ENCODE measurements at places on chromosomes 4 and X. TPM values are rescaled to one million over a fixed set of nuclear protein-coding genes. Genes with fewer than 3 reads are reported as not detected.

Gene GUCY1B1
- total RNA-seq, result 0.25 TPM

Gene TECRL
- total RNA-seq, result not detected

Gene PNMA6F
- total RNA-seq, result not detected

Gene TEX13D
- not detected for total RNA-seq

Gene CT45A2
- total RNA-seq, result not detected

Gene NUDT6
- 6.6 TPM for total RNA-seq

All from A549 treated with dexamethasone at 1 μM for 4 hours (cell line).